OCI-LY7 (cell line): ENCODE measurements at places on chromosomes 3 and 15. TPM values are rescaled to one million over a fixed set of nuclear protein-coding genes. Genes with fewer than 3 reads are reported as not detected.

PLS1 gene
- 5.4 and 7.2 TPM in 2 replicates for total RNA-seq

LMAN1L gene
- 0.37 and 0.38 TPM in 2 replicates for total RNA-seq

NRG4 gene
- not detected in 2 replicates for total RNA-seq

KBTBD12 gene
- total RNA-seq: not detected in 2 replicates

EPHB1 gene
- total RNA-seq: 1.3 and 1.9 TPM in 2 replicates

PLA2G4E gene
- total RNA-seq: not detected in 2 replicates

PLEKHO2 gene
- 21.3 and 24.5 TPM in 2 replicates for total RNA-seq

DUOX1 gene
- total RNA-seq: not detected in 2 replicates

C3orf22 gene
- not detected in 2 replicates for total RNA-seq

SLC27A2 gene
- not detected in 2 replicates for total RNA-seq

GPR62 gene
- not detected in 2 replicates for total RNA-seq

PLA2G4D gene
- not detected in 2 replicates for total RNA-seq

GOLGA6L7 gene
- not detected in 2 replicates for total RNA-seq

IQCB1 gene
- 94.3 and 100 TPM in 2 replicates for total RNA-seq

PRTG gene
- 0.15 TPM in 1 of 2 replicates, not detected in the other for total RNA-seq

CCR9 gene
- 0.32 TPM in 1 of 2 replicates, not detected in the other for total RNA-seq

DNA sequence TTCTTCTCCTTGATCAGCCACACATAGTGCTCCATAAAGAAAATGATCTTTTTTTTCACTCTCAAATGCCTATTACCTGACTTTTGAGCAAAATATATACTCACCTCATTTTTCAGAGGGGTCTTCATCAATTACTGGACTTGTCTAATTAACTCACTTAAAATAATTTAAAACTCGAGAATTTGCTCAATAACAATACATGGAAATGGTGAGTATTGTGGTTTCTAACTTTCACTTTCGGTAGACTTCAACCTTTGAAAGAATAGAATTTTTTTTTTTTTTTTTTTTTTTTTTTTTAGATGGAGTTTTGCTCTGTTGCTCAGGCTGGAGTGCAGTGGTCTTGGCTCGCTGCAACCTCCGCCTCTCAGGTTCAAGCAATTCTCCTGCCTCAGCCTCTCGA, 17.7 kb upstream of the EPHB1 start:
- DNase-seq: no peak

DNA sequence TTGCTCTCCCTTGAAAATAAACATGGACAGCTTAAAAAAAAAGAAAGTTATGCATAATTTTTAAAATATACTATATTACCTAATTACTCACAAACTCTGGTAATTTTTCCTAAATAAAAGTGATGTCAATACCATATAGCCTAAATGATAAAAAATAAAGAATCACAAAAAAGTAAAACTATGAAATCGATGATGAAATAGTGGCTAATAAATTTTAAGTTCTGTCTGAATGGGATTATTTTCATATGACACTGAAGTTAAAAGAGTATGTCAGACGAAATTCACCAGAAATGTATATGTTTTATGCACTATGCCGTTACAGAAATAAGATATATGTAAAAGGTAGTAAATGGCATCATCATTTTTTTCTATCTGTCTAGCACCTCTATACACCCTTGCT, 51.4 kb downstream of the FSIP1 start:
- DNase-seq: no peak

- DNase-seq: no peak
These were observed 50.4 kb downstream of the PDCD6IP start for GRCh38 chr3:33848624-33849347.

DNA sequence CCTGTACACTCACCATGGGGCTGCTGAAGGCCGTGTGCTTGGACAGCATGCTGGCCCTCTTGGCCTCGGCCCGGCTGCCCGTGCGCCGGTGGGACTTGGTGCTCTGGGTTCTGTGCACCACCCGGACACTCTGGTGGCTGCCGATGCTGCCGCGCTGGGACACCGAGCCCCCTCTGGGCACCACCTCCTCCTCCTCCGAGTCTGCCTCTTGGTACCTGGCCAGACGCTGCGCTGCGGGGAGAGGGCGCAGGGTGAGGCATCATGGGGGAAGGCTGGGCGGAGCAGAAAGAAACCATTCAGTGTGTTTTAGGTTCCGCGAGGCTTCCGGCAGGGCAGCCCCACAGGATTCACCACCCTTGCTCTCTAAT, 145.0 kb downstream of the ATP10A start:
- no peak for DNase-seq

- DNase-seq: peak; percentile 1
These were observed 195.2 kb upstream of the DPPA4 start for GRCh38 chr3:109532257-109533216.

GRCh38 chr15:28459279-28459678, 73.5 kb downstream of the GOLGA8G start:
- DNase-seq: no peak

DNA sequence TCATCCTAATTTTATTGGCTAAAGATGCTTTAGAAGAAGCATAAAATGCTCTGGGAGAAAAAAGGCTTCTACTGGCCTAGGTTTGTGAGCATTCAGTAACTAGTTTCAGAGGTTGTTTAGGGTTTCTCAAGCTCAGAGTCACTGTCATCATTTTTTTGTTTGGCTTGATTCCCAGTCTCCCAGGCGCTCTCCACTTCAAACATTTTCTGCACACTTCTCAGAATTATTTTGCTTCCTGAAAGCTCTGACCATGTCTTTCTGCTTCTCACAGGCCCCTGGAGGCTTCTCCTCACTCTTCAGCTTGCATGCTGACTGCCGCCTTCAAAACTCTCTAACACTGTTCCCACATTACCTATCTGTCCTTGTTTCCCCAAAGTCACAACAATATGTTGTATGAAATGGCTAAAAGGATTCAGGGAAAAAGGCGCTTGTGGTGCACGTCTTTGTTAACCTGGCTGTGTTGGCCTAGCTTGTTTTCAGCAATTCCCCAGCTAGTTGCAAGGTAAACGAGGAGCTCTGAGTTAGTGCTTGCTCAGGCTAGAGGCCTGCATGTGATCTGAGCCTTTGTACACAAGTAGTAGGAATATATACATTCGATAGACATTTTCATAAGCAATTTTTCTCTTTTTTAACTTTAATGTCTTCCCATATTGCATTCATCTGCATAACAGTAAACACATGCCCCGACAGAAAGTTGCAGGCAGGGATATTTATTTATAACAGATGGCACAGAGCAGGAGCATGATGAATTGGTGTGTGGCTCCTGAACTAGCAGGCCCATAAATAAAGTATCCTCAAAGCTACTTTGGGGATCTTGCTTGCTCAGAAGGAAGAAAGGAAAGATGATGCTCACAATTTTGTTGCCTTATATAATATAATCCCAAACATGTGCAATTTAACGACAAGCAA, 129.2 kb upstream of the DPH6 start:
- DNase-seq: no peak

GRCh38 chr15:34335176-34336032, 2.2 kb downstream of the SLC12A6 start:
- DNase-seq: no peak

GRCh38 chr3:126665959-126666657, 11.2 kb upstream of the TXNRD3 start:
- no peak for DNase-seq

DNA sequence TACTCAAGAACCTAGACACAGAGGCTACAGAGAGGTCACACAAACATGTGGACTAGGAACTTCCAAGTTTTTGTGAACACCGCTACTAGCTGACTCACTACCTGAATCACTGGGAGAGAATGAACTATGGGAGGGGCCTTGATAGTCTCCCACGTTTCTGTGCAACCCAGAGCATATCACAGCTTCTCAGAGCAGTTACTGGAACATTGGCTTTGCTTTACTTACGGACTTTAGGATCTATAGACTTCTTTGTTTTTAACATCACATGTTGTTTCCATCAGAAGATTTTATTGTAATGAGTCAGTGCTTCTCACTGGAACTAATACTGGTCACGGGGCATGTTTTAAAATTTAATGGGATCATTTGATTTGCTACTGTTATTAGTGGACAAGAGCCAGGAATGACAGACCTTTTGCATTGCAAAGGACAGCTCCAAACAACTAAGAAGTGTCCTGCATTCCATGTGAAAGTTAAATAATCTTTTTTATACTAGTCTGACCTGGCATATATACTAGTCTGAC, 35.6 kb downstream of the RTP4 start:
- DNase-seq: no peak

GRCh38 chr3:156751461-156752025, 74.6 kb upstream of the LEKR1 start:
- DNase-seq: no peak

- DNase-seq: no peak
These were observed 2.9 kb upstream of the PRRT3 start for GRCh38 chr3:9955067-9955502.

GRCh38 chr15:93467337-93467736, 378.3 kb upstream of the RGMA start:
- DNase-seq: no peak

DNA sequence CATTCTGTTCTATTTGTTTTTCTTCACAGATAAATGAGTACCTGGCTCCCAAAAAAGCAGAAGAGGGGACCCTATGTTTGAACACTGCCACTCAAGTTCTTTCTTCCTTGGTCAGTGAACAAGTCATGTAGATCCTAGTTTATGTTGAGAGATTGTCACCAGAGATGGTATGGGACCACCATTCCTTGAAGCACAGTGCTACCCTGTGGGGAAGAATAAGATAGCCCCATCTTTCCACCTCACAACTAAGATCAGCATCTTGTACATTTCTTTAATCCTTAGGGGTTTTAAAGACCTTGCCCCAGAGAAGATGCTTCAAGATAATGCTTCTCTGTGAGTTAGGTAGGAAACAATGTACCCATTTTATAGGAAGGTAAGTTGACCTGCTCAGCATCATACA, 233.5 kb upstream of the WNT5A start:
- DNase-seq: peak; percentile 72

- DNase-seq: no peak
These were observed 68.1 kb downstream of the TRIM69 start for GRCh38 chr15:44804298-44805046.

GRCh38 chr3:38641461-38642110, 7.9 kb downstream of the SCN5A start:
- DNase-seq: no peak

- no peak for DNase-seq
These were observed 72.6 kb downstream of the ZBTB20 start for GRCh38 chr3:115074502-115074901.

DNA sequence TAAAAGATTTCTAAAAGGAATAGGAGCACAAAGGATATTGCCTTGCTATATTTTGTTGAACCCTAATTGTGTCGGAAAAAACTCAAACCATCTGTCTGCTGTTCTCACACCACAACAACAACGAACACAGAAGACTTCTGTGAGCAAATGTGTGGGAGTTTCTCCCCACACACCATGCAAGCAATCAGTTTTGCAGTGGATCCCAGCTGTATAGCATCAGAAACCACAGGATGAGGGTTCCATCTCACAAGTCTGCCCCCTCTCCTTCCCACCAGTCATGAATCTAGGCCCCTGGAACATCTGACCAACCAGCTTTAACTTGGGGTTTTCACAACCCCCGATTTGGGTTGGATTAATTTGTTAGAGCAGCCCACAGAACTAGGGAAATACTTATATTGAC, 91.3 kb upstream of the SLC4A7 start:
- no peak for DNase-seq

DNA sequence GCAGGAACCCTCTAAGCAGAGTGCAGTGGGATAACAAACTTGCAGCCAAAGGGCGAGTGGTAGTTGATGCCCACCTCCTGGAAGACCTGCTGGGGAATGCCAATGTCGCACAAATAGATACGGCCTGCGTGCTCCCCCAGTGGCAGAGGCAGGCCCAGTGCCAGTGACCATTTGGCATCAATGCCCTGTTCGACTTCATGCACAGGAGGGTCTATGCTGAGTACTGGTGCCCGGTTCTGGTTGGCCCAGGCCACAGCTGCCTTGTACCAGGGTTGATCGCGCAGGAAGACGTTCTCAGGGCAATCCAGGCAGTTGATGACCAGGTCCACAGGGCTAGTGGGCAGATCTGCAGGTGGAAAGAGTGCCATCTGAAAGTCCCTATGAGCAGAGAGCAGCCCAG, 17.0 kb downstream of the CLK3 start:
- no peak for DNase-seq

GRCh38 chr3:70757658-70758057, 445.2 kb upstream of the MDFIC2 start:
- DNase-seq: no peak

DNA sequence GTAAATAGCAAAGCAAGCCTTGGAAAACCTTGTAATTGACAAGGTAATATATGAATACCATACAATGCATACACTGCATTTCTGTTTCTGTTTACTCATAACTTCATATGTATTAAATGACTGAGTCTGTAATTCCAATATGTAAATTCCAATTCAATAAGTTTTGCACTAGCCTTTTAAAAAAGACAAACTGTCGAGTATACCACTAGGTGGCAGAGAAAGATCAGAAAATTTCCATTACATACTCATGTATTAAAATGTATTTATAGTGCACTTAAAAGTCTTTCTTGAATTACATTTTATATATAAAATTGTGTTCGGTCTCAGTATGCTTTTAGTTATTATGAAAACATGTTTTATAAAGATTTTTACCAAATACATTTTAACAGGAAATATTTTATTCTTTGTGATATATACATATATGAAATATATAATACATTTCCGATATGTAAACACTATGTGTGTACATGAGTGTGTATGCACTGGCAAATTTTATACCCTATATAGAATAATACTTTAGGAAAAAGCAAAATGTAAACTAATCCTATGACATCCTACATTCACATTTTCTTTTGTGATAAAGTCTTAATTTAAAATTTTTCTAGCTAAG, 216.8 kb downstream of the VGLL3 start:
- peak; percentile 36 for DNase-seq

- DNase-seq: no peak
These were observed 27.2 kb downstream of the FEM1B start for GRCh38 chr15:68304589-68305337.

- DNase-seq: peak; percentile 66
These were observed 14.6 kb upstream of the BLOC1S6 start for GRCh38 chr15:45572617-45573016.

DNA sequence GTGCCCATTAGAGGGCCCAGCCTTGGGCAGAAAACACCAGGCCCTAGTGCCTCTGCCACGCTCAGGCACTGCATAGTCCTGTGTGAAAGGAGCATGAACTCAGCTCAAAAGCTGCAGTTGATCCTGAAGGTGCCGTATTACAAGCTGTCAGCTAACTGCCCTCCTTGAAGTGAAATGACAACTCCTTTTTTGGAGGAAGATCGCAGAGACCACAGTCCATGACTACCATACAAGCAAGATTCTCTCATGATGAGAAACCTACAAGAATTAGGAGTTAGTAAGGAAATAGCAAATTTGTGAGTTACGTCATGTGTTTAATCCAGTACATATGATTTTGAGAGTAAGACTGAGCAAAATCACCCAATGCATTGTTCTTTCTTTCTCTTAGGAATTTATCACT, 513.9 kb upstream of the NR2F2 start:
- no peak for DNase-seq
